AG08395 (cell line): ENCODE measurements at places on chromosomes 16 and 17.
A peak's percentile ranks its signal among the peaks of the same experiment; 100 is the strongest.

DNA sequence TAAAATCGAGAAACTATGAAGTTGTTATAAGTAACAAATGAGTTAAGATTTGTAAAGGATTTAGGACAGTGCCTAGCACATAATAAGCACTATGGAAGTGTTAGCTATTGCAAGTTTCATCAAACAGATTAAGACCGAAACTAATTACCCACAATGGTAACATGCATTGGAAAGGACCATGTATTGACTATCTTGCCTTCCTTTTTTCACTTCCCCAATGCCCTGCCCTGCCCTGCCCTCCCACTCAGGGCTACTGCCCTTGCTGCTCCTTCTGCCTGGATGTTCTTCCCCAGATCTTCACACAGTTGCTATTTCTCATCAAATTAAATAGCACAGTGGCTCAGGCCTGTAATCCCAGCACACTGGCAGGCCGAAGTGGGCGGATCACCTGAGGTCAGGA, 202.1 kb upstream of the PSMD7 start:
- DNase-seq, result no peak

DNA sequence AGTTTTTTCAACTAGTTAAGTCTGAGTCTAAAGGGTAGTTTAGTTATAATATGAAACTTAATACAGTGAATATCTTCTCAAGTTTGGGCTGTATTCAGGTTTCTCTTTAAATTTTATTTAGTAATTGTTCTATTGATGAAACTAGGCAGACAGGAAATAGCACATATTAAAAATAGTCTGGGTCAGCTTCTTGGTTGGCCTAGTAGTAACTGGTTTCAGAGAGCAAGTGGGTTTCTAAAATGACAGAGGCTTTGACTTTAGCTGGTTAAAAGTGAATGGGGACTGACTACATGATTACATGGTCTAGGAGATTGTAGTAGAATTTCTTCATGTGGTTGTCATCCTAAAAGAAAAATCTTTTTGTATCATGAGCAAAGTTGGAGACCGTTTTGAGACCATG, 46.8 kb downstream of the OMG start:
- DNase-seq, result no peak

DNA sequence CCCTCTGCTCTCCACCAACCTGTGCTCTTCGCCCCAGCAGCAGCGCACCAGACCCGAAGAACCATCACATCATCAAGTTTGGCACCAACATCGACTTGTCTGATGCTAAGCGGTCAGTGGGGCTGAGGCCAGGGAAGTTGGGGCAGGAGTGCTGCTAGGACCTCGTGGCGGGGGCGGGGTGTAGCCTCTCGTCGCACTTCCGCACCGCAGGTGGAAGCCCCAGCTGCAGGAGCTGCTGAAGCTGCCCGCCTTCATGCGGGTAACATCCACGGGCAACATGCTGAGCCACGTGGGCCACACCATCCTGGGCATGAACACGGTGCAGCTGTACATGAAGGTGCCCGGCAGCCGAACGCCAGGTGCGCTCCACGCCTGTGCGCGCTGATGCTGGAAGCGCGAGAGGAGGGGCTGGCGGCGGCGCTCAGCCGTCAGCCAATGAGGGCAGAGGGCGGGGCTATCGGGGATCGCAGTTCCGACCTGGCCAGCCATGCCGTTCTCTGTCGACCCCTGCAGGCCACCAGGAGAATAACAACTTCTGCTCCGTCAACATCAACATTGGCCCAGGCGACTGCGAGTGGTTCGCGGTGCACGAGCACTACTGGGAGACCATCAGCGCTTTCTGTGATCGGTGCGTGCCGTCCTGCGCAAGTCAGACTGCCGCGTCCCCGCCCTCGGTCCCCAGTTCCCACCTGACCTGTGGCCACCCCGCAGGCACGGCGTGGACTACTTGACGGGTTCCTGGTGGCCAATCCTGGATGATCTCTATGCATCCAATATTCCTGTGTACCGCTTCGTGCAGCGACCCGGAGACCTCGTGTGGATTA, 3.2 kb upstream of the TMEM88 start:
- DNase-seq, result peak; percentile 91

DNA sequence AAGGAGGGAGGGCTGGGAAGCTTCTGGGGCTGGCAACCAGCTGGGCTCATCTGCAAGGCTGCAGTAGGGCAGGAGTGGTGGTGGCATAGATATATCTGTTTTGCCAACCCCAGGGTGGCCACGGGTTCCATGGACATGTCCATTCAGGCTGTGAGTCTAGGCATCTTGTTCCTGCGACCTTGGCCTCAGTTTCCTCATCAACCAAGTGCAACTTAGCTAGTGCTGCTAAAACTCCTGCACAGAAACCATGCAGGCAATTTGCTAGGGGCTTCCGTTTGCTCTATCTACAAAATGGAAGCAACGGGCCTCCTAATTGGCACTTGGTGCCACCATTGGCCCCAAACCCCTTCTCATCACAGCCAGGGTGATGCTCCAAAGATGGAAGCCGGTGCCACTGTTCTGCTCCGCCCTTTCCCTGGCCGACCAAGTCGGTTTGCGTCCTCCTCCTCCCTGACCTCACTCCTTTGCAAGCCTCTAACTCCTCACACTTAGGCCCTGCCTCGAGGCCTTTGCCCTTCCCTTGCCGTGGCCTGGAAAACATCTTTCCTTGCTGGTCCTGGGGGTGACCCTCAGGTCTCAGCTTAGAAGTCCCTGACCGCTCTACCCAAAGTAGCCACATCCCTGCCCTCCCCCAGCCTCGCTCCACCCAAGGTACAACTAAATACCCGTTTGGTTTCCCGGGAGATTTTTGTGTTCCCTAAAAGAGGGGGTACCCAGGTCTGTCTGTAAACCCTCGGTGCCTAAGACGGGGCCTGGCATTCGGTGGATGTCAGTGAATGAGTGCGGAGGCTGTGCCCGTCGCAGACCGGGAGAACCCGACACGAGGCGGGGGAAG, 1.2 kb downstream of the SREBF1 start:
- DNase-seq, result no peak

DNA sequence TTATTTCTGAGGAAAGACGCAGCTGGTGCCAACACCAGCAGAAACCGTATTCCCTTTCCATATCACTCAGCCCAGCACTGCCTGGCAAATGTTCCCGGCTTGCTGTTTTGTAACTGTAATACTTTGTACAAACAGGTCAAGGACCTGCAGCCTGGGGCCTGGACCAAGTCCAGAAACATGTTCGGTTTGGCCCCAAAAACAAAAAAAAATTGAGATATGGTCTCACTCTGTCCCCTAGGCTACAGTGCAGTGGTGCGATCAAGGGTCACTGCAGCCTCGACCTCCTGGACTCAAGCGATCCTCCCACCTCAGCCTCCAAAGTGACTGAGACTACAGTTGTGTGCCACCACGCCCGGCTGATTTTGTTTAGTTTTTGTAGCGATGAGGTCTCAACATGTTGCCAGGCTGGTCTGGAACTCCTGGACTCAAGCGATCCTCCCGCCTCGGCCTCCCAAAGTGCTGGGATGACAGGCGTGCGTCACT, 1.2 kb downstream of the HAGH start:
- DNase-seq, result no peak
